ENCODE measurements at places on chromosomes 7 and 10. TPM values are rescaled to one million over a fixed set of nuclear protein-coding genes. Genes with fewer than 3 reads are reported as not detected.

The PSMA2 gene
- 107 TPM for total RNA-seq

DNA sequence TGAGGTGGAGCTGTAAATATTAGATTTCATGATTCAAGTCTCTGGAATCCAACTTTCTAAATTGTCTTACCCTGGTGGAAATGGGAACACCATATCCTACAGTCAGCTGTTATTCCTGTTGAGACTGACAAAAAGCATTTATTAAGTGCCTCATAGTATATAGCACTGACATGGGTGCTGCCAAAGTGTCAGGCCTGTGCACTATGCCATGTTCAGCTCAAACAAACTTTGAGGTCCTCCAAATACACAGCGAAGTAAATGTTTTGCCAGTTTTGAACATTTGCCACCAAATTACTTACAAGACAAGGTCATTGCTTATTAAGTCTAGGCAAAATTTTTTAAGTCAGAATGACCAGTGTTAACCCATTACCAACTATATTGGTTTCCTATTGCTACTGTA lies 162.9 kb upstream of the SLC25A13 start:
- no peak for DNase-seq

GRCh38 chr10:117543225-117544003 lies 868 bp downstream of the EMX2 start:
- peak; percentile 54 for DNase-seq

GRCh38 chr7:19405541-19405940 lies 260.3 kb upstream of the FERD3L start:
- no peak for DNase-seq

Data from activated T-cell treated with anti-CD3 and anti-CD28 coated beads, Interleukin-2, amount 50 U/mL, for 72 hours (primary cell).